Spleen (tissue), 13 donors: ENCODE measurements at places on chromosomes 5 and 9. TPM values are rescaled to one million over a fixed set of nuclear protein-coding genes. Genes with fewer than 3 reads are reported as not detected.

Gene C9
- not detected for polyA plus RNA-seq

Gene PCDHB3
- 0.26 TPM for polyA plus RNA-seq

DNA sequence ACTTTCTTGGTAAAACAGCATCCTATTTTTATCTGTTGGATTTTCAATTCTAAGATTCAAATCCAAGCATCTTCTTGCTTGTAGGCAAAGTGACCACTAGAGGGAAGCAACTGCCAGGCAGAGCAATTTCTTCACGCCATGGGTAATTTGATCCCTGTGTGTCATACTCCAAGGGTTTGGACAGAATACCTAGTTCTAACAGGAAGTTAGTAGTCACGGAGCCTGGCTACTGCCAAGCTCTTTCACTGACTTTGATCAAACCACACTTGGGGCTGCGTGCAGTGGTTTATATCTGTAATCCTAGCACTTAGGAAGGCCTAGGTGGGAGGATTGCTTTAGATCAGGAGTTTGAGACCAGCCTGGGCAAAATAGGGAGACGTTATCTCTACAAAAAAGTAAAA, 473.6 kb upstream of the TNC start:
- no peak overlapping the region for H3K4me3 ChIP-seq
- no peak overlapping the region for H3K27ac ChIP-seq
- no peaks in the 10 kb centered on the region for H3K36me3 ChIP-seq
- no peak for DNase-seq
- H3K4me1 ChIP-seq: no peaks in the 10 kb centered on the region

DNA sequence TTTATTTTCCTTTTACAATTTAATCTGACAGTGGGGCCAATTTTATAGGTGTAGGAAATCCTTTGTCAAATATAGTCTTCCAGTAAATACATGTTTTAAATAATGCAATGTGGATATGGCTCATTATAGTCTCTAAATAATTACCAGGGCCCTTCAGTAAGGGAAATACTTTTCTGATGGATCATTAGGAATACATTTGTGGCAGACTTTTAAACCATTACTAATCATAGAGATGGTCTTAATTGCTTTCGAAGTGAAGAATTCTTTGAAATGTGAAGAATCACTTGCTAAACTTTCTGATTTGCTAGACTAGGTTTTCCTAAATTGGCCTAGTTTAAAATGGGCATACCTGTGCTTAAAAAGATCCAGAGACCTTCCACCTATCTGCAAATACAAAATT, 105.6 kb upstream of the ELL2 start:
- no peaks in the 10 kb centered on the region for H3K4me1 ChIP-seq
- no peak for DNase-seq
- H3K36me3 ChIP-seq: no peaks in the 10 kb centered on the region
- H3K27me3 ChIP-seq: no peaks in the 10 kb centered on the region
- H3K4me3 ChIP-seq: no peak overlapping the region

DNA sequence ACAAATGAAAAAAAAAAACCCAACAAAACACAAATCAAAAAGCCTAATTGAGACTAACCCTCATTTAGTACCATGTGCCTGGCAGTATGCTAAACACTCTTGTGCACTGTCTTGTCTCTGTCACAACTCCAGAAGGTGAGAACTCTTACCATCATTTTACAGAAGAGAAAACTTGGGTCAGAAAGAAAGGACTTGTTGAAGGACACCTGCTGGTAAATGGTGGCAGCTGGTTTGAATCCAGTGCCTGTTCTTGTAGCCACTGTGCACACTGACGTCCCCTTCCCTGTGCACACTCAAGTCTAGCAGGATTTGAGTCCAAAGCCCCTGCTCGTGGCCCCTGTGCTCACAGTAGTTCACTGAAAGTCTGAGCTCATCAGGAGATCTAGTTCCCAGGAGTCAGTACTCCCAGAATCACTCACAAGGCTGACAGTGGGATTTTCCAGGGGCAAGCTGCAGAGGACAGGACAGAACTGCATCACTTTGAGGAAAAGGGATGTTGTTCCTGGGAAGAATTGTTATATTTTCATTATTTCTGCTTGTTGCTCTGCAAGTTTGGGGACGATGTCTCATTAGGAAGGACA, 43.0 kb upstream of the HSD17B4 start:
- DNase-seq: no peak
- no peak overlapping the region for H3K27ac ChIP-seq
- no peaks in the 10 kb centered on the region for H3K36me3 ChIP-seq
- H3K27me3 ChIP-seq: no peaks in the 10 kb centered on the region
